ENCODE measurements at places on chromosomes 2 and 18.

DNA sequence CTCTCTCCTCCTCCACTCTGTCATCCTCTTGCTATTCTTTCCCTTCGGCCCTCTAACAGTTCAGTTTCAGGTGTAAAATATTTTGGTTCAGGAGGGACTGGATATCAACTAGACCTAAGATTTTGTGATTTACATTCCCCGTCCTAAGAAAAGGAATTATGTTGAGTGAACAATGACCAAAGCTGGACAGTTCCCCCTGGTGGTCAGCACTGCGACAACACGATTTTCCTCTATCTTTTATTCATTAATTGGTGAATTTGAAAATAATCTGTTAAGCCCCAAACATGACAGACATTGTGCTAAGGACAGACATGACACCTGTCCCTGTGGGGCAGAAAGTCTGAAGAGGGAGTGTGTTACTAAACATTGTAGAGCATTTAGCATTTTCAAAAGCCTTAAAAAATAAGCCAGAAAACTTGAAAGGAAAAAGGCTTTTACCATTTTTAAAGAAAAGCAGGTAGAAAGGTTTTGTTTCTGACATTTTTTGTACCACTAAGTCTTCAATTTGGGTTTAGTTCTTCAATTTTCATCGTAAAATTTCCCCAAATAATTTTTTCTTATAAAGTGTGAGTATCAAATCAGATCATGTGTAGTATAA is 28.4 kb upstream of the GTF2A1L start:
- no peak for DNase-seq

GRCh38 chr18:47870605-47871004 is 59.9 kb downstream of the SMAD2 start:
- DNase-seq = no peak

- no peak for DNase-seq
These were observed 126.7 kb downstream of the TWIST2 start for GRCh38 chr2:238974501-238975166.

- DNase-seq = no peak
These were observed 79.3 kb upstream of the RNU4ATAC start for GRCh38 chr2:121451398-121451797.

GRCh38 chr2:232982926-232983668 is 30.0 kb downstream of the NGEF start:
- no peak for DNase-seq

DNA sequence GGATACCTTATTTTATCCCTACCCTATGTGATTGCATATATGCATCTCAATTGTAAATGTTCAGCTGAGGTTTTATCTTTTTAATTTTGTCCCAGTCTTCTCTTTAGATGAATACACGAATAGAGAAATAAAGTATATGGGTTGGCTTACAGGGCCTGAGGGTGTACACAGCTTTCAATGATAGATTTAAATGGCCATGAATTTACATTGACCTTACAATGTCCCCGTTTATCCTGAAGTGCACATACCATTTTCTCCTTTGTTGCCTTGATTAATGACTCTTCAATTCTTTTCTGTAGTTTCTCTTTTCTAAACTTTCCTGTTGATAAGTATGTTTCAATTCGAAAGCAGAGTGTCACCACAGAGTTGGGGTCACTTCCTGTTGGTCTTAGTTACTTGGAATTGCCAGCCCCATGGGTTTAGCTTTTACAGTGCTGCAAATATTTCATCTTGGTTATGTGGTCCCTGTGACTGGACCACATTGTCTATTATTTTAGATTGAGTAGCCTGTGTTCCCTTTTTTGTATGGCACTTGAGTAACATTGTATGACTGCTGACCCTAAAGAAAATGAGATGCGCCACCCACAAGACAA is 1616.3 kb upstream of the ACVR2A start:
- no peak for DNase-seq

- no peak for DNase-seq
These were observed 84.9 kb downstream of the MOGAT1 start for GRCh38 chr2:222756362-222756831.

DNA sequence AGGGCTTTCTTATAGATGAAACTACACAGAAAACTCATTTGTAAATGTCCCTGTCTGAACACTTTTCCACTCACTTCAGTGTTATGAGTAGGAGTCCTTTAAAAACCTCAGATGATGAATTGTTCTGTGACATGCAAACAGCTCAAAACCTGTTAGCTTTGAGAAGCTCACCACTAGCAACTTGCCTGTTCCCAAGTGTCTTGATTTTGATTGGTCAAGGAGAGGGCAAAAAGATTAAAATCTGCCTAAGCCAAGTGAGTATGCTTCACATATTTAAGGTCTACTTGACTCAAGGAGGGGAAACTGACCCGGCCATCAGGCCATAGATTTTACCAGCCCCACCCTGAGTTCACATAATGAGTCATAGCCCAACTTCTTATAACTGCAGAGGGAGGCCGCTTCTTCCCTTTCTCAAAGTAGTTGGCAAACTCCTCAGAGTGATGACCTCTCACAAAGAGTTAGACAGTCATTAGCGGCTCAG is 45.2 kb upstream of the MEIS1 start:
- DNase-seq = no peak

DNA sequence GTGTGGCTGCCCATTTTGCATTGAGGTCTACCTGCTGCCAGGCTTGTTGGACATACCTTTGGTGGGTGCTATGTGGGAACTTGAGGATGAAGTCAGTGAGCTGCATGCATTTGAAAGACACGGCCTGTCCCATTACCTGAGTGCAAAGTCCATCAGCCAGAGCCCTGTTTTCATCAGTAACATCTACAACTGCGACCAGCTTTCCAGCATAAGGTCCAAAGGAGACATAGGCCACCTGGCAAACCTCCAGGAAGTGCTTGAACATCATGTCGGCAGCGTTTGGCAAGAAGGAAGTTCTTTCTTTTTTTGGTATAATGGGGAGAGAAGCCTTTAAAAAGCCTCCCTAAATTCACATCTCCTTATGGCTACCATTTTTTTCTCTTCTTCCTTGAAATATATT is 143.1 kb downstream of the FAM161A start:
- no peak for DNase-seq

DNA sequence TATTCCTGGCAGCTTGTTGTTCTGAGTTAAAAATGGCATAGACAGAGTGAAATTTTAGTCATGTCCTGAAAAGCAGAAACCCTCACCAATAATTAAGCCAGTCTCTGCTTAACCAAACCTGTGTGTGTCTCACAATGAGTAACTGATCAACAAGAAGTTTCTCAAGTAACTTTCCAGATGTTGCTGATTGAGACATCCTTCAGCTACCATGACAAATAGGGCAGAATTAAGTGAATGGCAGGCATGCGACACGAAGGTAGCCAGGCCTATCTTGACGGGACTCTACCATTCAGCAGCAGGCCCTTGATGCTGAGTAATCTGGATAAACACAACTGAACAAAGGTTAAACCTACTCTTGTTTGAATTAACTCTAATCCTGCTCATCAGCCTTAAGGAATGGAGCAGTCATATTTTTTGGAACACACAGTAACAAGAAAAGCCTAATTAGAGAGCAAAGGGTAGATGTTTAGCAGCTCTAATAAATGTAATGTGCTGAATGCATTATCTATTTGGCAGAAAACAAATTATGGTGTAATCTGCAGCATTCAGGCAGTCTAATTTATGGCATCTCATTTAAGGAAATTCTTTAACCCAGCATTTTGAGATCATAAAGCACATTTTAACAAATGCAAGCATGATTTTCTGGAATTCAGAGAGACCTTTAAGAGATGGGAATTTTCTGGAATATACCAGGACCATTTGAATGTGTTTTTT is 159.5 kb upstream of the EPHA4 start:
- no peak for DNase-seq

DNA sequence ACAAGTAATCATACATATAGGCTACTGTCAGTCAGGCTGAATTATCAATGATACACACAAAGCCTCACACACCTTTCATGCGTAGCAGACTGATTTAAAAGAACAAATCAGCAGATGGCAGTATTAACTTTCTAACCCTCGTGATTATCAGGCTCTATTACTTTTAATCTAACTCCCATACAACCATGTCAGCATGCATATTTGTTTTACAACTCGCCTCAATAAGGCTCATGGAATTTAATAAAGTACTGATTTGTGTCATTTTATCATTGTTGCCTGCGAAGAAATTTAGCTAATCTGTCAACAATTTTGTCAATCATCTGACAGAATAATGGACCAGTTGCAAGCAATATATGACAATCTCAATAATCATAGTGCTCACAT is 82.8 kb downstream of the SLC25A12 start:
- no peak for DNase-seq

- no peak for DNase-seq
These were observed 27.8 kb upstream of the COL6A3 start for GRCh38 chr2:237441605-237442274.

GRCh38 chr18:79011300-79011870 is 31.8 kb downstream of the SALL3 start:
- DNase-seq = no peak

- no peak for DNase-seq
These were observed 214.5 kb downstream of the DSEL start for GRCh38 chr18:67302043-67302442.

DNA sequence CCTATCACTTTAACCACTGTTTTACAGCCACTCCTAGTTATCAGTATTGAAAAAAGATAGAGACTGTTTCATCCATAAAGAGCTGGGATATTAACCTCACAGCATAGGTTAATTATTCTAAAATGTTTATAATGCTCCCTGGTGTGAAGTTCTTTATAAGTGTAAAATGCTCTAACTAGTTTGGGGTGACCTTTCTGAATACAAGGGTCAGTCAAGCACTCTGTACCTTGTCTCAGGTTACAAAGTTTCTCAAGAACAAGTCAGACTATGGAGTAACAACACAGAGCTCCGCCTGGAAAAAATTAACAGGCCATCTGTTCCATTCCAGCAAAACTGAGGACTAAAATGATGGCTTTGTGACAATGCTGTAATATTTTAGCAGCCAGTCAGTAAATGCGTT is 107.4 kb downstream of the NOL4 start:
- DNase-seq = no peak

- DNase-seq = no peak
These were observed 3.9 kb upstream of the SOS1 start for GRCh38 chr2:39124746-39125057.

DNA sequence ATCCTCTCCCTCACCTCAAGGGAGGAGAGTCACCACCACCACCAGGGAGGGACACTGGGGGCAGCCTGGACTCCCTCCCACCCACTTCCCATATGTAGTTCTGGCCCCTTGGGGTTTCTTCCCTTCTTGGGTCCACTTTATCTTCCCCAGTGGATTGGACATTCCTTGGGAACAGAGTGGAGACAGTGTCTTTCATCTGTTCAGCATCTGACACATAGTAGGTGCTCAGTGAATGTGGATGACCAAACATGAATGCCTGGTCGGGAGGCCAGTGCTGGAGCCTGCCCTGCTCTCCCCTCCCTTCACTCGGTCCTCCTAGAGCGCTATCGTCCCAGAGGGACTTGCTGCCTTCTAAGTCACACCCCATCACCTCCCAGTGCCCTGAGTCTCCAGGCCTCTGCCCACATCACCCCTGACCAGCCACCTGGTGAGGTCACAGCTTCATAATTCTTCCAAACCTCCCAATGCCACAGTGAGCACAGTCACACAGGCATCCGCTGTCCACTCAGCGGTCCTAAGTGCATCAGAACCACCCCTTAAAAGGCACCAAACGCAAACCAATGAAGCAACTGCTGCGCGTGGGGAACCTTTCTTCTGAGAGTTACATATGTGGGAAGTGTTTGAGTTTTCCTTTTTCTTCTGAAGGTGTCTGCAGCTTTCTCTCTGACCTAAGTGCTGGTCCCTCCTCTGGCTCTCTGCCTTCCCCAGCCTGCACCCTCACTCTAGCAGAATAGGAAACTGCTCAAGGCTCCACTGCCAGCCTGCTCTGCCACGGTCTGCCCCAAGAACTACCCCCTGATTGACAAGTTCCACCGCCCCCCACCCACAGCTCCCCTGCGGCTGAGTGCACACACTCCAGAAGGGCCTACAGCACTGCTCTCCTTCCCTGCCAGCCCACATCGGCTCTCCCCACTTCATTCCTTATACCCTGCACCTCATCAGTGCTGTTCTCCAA is 7.2 kb upstream of the SFXN5 start:
- no peak for DNase-seq

DNA sequence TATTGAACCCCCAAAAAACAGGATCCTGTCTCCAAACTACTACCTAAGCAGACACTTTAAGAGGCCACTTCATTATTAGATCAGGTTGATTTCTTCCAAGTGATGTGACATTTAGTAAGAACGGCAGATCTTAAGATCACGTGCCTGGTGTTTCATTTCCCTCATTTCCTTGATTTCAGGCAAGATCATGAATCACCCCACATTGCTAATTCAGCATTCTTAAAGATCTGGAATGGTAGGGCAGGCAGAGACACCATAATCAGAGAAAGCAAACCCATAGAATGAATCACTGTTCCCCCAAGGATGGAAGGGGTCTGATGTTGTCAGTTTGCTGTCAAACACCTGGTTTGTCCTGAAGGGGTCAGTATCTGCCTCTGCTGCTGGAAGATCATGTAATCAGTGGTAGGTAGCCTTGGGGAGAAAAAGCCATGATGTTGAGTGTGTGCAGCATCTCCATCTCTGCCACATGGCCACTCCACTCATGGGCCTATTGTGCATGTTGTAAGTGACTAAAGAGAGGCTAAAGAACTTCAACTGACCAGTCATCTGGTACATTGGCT is 133.9 kb downstream of the ARHGAP15 start:
- DNase-seq = no peak

- no peak for DNase-seq
These were observed 1.4 kb downstream of the FAM171B start for GRCh38 chr2:186695081-186695756.

- DNase-seq = no peak
These were observed 32.3 kb upstream of the SALL3 start for GRCh38 chr18:78947291-78947690.

DNA sequence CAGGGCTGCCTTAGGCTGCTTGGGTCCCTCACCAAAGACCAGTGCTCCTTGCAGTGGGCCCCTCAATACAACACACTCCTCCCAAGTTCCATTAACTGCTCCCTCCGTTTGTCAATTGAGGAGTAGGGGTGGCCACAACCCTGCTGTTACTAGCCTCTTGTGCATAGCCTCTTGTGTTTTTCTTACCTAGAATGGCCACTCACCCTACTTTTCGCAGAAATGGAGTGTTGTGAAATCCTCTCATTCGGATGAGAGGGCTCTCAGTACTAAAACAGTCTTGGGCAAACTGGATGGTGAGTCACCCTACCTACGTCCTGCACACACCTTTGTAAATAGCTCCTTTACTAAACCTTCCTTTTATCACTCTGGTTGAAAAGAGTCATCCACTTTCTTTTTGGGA is 253.9 kb downstream of the OSR1 start:
- DNase-seq = no peak

DNA sequence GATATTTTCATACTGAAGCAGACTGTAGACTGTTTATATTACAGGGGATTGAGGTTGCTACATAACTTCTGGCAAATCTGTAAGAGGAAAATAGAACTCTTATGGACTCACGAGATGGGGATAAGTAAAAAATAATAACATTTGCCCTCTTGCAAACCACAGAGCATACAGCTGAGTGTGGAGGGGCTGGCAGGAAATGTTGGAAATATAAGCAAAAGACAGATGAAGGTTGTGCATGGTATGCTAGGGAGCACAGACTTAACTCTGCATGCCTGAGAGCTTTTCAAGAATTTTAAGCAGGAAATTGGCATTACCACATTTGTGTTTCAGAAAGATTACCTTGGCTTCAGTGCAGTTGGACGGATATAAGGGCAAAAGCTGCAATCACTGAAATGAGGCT is 411.1 kb downstream of the RAD51AP2 start:
- no peak for DNase-seq

Data from activated T-helper 1 cell treated with anti-CD3 and anti-CD28 coated beads, Interleukin-2, amount 50 U/mL, for 16 hours (primary cell).